IgD-negative memory B cell (primary cell): ENCODE measurements at places on chromosomes 5 and 9. TPM values are rescaled to one million over a fixed set of nuclear protein-coding genes. Genes with fewer than 3 reads are reported as not detected.

Gene DBH
- not detected for polyA plus RNA-seq

Gene GDA
- polyA plus RNA-seq = not detected

Gene C5orf52
- polyA plus RNA-seq = not detected

Gene RLN1
- polyA plus RNA-seq = 0.66 TPM

Gene MLANA
- polyA plus RNA-seq = not detected

Gene TTC16
- not detected for polyA plus RNA-seq
